Inflammatory macrophage treated with lipopolysaccharide for 4 hours (primary cell): ENCODE measurements at places on chromosomes 1 and 21.
A peak's percentile ranks its signal among the peaks of the same experiment; 100 is the strongest.

DNA sequence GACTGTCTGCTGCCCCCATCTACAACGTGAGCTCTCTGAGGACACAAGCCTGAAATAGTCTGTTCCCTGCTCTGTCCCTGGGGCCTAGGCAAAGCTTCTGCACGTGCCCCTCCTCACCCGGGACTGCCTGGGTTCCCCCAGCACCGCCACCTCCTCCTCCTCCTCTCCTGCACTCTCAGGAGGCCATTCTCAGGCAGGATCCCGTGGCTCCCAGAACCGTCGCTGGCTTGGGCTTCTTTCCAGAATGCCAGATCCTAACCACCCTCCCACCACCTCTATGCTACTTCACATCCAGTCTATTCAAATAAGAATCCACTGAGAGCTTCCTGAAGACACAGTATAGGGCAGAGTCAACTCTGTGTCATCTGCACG is 11.2 kb downstream of the NPHP4 start:
- DNase-seq = no peak

DNA sequence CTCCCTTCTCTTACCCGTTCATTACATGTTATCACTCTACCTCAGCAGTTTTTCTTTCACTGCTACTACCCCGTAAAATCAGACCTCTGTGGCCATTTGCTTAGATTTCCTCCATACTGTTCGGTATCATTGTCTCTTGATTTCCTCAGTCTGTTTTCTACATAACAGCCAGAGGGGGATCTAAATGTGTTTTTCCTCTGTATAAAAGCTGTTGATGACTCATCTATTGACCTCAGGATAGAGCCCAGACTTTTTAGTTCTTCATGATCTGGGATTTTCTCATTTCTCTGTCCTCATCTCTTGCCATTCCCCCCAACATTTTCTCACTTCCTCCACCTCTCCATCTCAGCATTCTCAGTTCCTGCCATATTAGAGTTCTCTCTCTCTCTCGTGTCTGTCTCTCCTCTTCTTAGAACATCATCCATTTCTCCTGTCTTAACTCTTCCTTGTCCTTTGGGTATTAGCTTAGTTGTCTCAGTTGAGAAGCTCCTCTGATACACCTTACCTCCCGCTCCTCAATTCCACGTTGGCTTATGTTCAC is 10.5 kb downstream of the OTUD3 start:
- DNase-seq = peak; percentile 5

DNA sequence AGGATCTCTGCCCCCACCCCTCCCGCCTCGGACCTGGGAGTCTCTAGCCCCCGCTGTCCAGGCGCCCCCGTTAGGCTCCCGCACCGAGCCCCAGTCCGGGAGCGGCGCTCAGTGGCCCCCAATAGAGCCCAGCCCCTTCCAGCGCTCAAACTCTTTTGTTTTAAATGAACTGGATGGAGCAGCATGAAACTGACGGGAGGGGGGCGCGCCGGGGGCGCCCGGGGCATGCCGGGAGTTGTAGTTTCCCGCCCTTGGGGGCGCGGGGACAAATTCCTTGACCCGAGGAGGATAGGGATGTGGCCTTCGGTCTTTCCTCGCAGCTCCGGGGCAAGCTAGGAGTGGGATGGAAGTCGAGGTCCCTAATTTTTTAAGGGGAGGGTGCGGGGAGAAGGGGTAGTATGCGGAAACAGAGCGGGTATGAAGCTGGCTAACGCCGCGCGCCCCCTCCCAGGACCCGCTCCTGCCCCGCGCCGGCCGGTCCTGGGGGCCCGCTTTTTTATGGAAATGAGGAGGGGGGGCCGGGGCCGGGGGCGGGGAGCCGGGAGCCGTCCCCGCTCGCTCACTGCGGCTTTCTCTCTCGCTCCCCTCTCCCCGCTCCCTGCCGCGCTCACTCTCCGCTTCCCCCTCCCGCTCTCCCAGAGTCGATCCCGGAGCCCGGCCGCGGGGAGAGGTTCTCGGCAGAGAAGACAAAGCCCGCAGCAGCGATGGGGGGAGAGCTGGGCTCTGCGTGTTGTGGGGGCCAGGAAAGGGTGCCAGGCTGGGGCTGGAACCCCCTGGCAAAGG is at the start of gene MEX3A:
MEX3A (minus strand) TSS at position 157 of the 783 bp plus-strand sequence. CDS start 467 bp downstream, outside the sequence.
- DNase-seq = peak; percentile 54

DNA sequence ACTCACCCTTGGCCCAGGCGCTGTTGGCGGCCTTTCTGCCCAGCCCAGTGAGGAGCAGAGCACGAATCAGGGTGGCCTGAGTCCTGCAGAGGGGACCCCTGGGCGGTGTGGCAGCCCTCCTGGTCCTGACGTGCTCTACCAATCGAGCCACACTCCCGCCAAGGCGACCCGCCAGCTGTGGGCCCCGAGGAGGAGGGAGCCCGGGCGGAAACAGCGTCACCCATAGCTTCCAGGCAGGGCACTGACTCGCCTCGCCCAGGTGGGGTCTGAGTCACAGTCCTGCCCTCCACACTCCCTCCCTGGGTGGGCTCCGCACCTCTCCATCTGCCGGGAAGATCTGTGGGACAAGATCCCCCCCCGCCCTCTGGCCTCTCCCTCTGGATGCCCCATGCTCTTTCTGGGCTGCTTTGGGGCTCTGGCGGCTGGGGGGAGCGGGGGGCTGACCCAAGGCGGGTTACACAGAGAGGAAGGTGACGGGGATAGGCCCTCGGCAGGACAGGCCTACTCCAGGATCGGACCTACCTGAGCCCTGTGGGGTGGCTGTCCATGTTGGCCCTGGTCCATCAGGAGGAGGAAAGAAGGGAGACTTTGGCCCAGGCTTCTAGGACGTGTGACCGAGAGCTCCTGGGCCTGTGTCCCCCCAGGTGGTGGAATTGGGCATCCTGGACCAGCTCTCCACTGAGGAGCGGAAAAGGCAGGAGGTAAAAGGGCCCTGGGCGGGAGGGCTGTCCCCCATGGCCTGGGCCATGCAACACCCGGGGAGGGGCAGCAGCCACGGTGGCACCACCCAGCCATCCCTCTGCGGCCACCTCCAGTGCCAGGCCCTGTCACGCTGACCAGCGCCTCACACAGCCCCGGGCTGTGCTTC is 14.0 kb downstream of the ARHGEF16 start:
- no peak for DNase-seq

DNA sequence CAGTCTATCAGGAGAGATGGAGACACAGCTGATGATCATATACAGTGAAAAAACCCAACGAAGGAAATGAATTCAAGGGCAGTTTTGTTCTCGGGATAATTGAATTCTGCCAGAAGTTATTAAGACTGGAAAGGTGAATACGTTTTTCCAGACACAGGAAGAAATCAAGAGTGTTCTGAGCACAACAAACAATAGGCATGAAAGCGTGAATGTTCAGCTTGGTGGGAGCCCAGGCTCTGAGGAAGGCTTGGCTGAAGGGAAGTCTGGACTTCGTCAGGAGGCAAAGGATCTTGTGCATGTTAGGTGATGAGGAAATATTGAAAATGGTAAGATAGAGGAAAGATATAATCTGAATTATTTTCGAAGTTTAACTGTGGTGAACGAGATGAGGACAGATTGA is 50.4 kb downstream of the CYYR1 start:
- no peak for DNase-seq

- DNase-seq = no peak
These were observed 67.8 kb downstream of the CNIH3 start for GRCh38 chr1:224683936-224684335.

DNA sequence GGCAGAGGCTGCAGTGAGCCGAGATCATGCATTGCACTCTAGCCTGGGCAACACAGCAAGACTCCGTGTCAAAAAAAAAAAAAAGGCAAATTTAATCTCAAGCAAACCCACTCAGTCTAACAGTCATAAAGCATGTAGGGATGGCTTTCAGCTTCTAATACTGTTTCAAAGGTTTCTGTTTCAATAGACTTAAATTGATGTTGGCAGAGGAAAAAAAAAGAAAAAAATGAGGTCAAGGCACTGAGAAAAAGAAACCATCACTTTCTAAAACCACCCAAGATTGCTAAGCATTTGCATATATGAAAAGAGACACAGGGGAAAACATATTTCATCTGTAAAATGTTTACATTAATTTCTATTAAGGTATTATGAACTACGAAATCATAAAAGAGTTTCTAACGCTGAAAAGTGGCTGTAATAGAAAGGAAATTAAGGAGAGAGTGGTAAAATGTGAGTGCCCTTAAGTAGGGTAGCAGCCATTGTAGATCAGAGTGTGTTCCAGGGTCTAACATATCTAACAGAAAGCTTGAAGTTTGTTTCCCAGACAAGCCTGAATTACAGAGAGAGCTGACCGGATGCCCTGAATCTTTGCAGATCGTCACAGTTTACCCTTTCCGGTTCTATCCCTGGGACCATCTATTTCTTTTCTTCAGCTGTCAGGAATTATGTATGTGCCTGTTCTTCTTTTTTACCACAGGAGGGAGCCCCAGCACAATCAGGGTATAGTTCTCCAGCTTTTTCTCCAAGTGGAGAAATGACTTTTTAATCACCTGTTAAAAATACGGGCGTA is 70.0 kb downstream of the PLD5 start:
- DNase-seq = no peak

GRCh38 chr1:2587071-2587859 is 688 bp downstream of the PRXL2B start:
- peak; percentile 13 for DNase-seq

GRCh38 chr21:21366277-21366676 is 368.1 kb downstream of the NCAM2 start:
- DNase-seq = no peak

GRCh38 chr21:37408464-37409193 is 42.1 kb downstream of the DYRK1A start:
- DNase-seq = peak; percentile 10

GRCh38 chr1:162930532-162930931 is 69.6 kb upstream of the CCDC190 start:
- no peak for DNase-seq
